Activated CD8-positive, alpha-beta memory T cell treated with anti-CD3 and anti-CD28 coated beads for 1 hour (primary cell): ENCODE measurements at places on chromosomes 1 and 21.

DNA sequence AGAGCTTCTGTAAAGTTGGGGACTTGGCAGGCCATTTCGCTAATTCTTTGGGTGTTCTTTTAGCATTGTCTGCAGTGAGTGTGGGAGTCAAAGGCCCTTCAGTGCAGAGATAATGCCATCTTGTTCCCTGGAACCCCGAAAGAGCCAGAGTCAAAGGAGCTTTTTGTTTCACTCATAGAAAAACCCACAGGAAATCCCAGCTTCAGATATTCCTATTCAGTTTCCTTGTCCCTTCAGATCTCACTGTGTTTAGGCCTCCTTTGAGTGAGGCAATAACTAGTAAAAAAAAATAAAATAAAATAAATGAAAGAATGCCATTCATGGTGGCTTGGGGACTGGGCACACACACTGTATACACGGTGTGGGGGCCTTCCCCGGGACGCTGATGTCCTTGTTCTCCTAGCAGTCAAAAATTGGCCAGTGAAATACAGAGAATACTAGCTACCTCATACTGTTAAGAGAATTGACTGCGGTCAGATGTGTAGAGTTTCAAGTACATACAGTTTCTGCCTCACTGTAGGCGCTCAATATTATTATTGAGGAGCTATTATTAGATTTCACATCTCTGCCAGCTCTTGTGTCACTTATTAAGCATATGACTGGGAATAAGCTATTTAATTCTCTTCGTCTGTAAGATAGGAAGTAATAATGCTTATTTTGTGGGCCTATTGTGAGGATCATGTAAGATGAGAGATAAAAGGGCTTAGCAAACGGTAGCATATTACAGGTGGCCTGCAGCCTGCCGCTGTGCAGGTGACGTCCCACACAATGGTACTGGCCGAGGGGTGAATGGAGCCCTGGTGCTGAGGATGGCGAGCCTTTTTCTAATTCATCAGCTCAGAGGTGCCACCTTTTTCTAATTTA lies 16.7 kb downstream of the DISC1 start:
- DNase-seq, result no peak

DNA sequence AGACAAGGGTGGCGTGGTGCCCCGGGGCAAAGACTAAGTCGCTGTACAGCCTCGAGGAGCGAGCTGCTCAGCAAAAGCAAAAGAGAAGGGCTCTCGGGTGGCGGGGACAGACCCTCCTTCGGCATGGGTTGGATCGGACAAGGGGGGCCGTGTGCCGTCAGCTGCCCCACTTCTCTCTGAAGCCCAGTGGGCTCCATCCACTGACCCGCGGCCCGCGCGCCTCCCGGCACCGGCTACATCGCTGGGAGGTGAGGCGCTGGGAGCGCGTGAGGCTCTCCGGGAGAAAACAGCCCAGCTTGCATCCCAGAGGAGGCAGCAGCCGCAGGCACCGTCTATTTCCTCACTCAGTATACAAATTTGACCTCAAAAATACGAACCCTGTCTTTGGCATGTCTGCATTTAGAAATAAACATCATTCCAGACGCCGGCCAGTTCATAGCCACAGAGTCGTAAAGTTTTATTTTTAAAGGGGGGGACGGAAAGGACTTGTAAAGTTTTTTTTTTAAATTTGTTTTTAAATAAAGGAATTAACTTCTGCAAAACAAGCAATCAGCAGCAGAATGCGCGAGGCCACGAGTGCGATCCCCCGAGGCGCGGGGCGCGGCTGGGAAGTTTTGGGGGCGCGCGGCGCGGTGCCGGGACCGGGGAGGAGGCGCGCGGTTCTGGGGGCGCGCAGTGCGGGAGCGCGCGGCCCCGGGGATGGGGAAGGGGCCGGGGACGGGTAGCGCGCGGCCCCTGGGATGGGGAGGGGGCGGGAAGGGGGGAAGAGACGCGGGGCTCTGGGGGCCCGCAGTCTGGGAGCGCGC lies 689 bp upstream of the GPR137B start:
- DNase-seq, result no peak

- DNase-seq, result no peak
Measured at GRCh38 chr1:210541680-210542358, 213.1 kb downstream of the HHAT start.

DNA sequence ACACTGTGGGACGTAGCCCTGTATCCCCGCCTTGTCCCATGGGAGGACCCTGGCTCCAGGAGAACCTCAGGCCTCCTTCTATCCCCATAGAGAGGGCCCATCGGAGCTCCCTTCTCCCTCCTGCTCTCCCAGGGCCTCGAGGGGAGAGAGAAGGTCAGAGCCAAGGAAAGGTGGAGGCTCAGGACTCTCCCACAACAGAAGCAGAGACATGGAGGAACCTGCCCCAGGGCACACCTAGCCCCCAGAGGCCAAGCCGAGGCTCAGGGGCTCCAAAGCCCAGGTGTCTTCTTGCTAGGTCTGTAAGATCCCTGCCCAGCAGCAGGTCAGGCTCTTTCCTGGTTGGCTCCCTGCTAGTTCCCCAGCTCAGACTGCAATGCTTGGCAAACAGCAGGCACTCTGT lies 34.4 kb upstream of the ARF1 start:
- DNase-seq, result no peak

GRCh38 chr1:231668826-231669225 lies 42.2 kb downstream of the DISC1 start:
- DNase-seq, result no peak

GRCh38 chr1:70685300-70686286 lies 274.5 kb downstream of the CTH start:
- DNase-seq, result no peak

- no peak for DNase-seq
Measured at GRCh38 chr1:44060830-44061267, 29.6 kb upstream of the SLC6A9 start.

GRCh38 chr1:42463921-42464320 lies 835 bp downstream of the CCDC30 start:
- DNase-seq, result no peak

GRCh38 chr1:110605901-110606656 lies at the start of gene KCNA2:
Gene KCNA2 (minus strand): TSS chr1:110606358. CDS start chr1:110604782, 1,576 bp downstream.
- DNase-seq, result no peak
